Breast epithelium (tissue), 4 donors: ENCODE measurements at places on chromosomes 12 and 14.

- H3K27me3 ChIP-seq = no peaks in the 10 kb centered on the region
- no peak overlapping the region for H3K4me3 ChIP-seq
- no peak for DNase-seq
- no peaks in the 10 kb centered on the region for H3K4me1 ChIP-seq
These were observed 22.2 kb downstream of the UBE2N start for GRCh38 chr12:93419388-93420034.

DNA sequence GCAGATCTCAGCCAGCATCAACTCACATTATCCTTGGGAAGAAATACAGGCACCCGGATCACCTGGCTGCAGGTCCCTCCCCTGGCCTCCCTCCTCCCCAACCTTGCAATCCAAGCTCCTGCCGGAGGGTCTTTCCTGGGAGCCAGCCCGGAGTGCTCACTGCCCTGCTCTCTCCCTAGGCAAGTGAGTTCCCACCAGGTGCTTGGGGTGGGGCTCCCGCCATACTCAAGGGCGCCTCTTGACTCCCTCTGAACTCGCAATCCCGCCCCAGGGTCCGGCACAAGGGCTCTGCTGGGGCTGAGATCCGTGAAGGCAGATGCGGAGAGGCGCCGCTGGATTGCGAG, 1.2 kb upstream of the CEP170B start:
- peak overlapping the region; percentile 91 for H3K27ac ChIP-seq
- H3K36me3 ChIP-seq = no peaks in the 10 kb centered on the region
- H3K4me3 ChIP-seq = peak overlapping the region; percentile 75
- H3K4me1 ChIP-seq = peaks cover 3% of the 10 kb centered on the region
- H3K27me3 ChIP-seq = no peaks in the 10 kb centered on the region

DNA sequence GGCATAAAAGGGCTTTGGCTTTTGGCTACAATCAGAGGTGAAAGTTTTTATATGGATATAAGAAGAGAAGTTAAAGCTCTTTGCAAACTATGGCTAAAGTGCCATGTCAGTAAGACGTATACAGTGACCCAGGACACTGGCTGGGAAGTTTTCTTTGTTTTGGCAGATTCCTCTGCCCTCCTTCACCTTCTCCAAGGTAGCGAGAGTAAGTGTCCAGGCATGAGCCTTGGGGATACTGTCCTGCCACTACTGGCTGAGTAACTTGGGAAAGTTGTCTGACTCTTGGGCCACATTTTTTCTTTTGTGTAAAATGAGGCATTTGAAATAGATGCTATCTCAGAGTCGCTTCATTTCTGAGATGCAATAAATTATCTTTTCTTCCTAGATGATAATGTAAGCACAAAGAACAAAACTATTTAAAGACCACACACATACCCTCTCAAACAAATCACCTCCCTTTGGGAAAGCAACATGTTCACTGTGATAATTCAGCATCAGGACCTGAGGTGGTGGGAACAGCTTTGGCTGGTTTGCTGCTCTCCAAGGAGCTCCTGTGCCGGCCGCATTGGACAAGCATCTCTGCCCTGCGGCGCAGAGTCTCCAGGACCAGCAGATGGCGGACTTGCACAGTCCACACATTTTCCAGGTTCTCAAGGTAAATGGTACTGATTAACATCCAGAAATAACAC, 106.3 kb downstream of the PTCSC3 start:
- H3K4me1 ChIP-seq = no peaks in the 10 kb centered on the region
- H3K27me3 ChIP-seq = peaks cover 3% of the 10 kb centered on the region
- no peaks in the 10 kb centered on the region for H3K36me3 ChIP-seq
- H3K4me3 ChIP-seq = no peak overlapping the region
- H3K27ac ChIP-seq = no peak overlapping the region

- no peak overlapping the region for H3K4me3 ChIP-seq
- peak overlapping the region; percentile 2 for H3K27ac ChIP-seq
- H3K4me1 ChIP-seq = no peaks in the 10 kb centered on the region
These were observed 43.9 kb downstream of the HMGA2 start for GRCh38 chr12:65868133-65868705.

GRCh38 chr12:57735952-57736740, 2.4 kb downstream of the AGAP2 start:
- H3K27me3 ChIP-seq = peaks cover 41% of the 10 kb centered on the region
- H3K36me3 ChIP-seq = no peaks in the 10 kb centered on the region
- H3K27ac ChIP-seq = no peak overlapping the region

DNA sequence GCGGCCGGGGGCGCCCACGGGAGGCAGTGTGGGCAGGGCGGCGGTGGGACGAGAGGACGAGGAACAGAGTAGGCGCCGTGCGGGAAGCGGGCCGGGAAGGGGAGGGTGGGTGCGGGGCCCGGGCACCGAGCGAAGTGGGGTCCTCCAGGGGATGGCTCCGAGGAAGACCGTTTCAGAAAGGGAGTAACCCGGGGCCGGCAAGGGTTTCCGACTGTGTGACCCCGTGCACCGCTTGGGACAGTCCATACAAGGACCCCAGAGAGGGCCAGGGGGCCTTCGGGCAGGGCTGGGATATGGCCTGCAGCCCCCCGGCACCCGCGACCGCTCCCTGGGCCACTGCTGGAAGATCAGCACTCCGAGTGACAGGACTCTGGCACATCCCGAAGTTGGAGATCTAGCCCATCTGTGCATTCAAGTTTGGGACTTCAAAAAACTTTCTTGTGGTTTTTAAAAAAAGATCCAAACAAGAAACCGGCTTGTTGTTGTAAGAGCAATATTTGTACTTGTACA, 448 bp downstream of the TSPAN9 start:
- H3K27ac ChIP-seq = peak overlapping the region; percentile 92
- H3K27me3 ChIP-seq = no peaks in the 10 kb centered on the region
- no peaks in the 10 kb centered on the region for H3K4me1 ChIP-seq
- H3K4me3 ChIP-seq = peak overlapping the region; percentile 89
- peak; percentile 26 for DNase-seq

DNA sequence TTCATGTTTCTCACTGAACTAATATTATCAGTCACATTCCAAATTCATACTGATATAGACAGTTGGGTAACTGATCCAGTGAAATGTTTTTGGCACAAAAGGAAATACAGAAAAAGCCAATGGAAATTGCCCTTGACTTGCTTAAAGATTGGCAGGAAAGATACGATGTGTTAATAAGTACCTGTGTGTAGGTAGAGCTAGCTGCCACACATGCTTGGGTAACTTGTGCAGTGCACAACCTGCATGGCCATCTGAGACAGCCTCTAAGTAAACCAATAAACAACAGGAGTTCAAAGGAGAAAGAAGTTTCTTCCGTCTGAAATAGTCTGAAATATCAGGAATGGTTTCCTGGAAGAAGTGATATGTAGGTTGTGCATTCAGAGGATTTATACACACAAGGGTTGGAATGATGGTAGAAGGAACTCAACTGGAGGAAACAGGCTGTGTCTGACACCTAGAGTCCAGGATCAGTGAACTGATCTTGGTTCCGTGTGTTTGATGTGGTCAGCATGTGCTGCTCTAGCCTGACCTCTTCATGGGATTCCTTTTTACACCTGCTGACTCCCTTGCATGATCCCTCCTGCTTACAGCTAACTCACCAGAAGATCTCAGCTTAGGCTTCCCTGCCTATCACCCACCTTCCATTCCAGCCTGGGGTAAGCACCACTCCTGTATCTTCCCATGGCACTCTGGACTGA, 81.4 kb upstream of the KRR1 start:
- no peak overlapping the region for H3K27ac ChIP-seq
- H3K27me3 ChIP-seq = no peaks in the 10 kb centered on the region
- DNase-seq = no peak
- H3K4me1 ChIP-seq = no peaks in the 10 kb centered on the region

DNA sequence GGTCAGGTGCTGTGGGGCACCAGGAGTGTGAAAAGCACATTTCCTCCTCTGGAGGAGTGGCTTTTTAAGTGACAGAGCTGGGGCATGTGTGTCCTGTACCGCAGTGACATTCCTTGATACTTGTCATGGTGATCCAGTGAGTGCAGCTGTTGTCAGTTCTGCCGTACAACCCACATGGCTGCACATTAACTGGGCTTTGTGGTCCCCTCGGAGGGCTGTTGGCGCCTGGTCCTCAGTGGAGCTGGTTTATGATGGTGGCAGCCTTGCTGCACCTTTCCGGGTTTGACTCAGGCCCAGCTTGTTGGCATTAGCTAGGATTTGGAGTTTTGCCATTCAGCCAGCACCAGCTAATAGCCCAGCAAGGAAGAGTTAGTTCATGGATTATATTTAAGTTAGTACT, 77.0 kb downstream of the SLC25A47 start:
- H3K4me1 ChIP-seq = no peaks in the 10 kb centered on the region
- H3K27ac ChIP-seq = peak overlapping the region; percentile 25
- no peaks in the 10 kb centered on the region for H3K36me3 ChIP-seq
- H3K27me3 ChIP-seq = no peaks in the 10 kb centered on the region
- no peak for DNase-seq

DNA sequence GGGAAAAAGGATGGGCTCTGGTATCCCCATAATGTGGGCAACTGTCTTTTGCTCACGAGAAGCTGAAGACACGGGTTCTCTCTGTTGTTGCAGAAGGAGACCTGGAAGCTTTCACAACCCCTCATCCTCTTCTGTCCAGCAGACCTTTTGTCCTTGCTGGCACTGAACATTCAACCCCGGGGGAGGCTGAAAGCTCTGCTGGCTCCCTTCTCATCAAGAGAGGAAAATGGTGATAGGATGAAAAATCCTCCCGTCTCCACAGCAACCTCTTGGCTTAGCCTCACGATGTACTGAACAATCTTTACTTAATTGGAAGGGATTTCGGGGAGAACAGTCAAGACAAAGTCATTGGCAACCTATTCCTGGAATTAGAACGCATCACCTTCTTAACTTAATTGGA, 39.0 kb downstream of the ELK3 start:
- H3K4me3 ChIP-seq = no peak overlapping the region
- peak overlapping the region; percentile 95 for H3K27ac ChIP-seq
- H3K27me3 ChIP-seq = no peaks in the 10 kb centered on the region
- H3K36me3 ChIP-seq = no peaks in the 10 kb centered on the region

DNA sequence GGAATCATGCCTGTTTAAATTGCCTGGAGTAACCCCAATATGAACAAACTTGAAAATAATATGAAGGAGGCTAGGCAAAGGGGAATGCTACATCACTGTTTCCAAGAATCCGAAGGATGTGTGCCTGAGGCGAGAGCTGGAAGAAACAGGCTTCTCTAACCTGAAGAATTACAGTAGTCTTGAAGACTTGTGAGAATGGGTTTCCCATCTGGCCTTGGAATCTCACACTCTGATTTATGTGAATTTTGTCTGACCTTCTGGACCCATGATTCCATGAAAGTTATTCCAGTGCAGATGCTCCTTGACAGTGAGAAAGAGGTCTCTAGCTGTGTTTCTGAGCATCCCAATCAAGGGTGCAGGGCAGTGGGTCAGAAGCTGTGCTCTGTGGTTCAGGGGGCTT, 122.1 kb upstream of the PARP11 start:
- H3K4me1 ChIP-seq = no peaks in the 10 kb centered on the region
- H3K27ac ChIP-seq = no peak overlapping the region
- no peaks in the 10 kb centered on the region for H3K36me3 ChIP-seq

DNA sequence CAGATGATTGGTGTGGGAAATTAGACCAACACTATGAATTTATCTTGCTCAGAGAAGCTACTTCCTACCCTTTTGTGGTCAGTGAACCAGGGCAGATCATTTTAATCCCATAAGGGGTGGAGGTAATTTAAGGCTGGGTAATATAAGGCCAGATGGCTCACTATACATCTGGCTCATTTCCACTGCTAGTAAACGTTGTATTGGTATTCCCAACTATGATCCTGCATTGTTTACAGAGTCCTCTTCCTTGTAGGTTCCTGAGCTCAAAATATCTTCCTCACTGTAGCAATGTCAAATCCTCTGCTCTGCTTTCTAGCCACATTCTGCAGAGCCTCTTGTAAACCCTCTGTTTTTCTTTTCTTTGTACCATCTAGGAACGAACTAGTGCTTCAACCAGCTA, 93.0 kb upstream of the MGAT4C start:
- H3K27ac ChIP-seq = no peak overlapping the region
- no peaks in the 10 kb centered on the region for H3K36me3 ChIP-seq
- DNase-seq = no peak
- no peaks in the 10 kb centered on the region for H3K27me3 ChIP-seq
- no peak overlapping the region for H3K4me3 ChIP-seq
- no peaks in the 10 kb centered on the region for H3K4me1 ChIP-seq

DNA sequence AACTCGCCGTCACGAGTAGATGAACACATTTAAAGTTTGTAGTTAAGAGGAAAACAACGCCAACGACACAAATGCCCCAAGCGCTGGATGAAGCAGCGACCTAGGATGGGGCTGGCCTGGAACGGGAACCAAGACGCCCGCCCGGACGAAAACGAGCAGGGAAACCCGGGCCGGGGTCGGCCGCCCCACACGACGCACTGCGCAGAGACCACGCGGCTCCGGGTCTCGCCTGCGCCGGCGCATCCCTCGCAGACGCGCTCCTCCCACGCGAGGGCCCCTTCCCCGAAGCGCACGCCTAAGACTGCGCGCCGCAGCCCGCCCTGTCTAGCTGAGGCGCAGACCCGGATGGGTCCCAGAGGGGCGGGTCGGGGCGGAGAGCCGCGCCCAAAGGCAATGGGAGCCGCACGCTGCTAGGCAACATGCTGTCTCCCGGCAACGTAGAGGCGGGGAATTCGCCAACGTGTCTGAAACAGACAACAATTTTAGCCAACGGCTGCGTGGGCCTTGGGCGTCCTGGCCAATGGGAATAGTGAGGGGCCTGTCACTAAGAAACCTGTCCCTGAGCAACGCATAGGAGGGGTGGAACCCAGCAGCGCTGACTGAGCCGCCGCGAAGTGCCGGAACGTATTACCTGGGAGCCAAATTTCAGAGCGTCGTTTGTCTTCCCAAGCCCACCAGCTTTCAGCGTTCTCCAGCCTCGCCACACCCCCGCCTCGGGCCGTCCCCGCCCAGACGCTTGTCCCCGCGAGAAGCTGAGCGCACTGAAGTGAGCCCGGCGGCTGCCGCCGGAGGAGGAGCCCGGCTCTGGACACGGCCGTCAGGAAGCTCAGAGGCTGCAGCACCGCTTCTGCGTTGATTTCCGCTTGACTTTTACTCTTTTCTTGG, 21.0 kb upstream of the CHFR start:
- H3K4me1 ChIP-seq = no peaks in the 10 kb centered on the region
- peak; percentile 97 for DNase-seq
- H3K36me3 ChIP-seq = no peaks in the 10 kb centered on the region

DNA sequence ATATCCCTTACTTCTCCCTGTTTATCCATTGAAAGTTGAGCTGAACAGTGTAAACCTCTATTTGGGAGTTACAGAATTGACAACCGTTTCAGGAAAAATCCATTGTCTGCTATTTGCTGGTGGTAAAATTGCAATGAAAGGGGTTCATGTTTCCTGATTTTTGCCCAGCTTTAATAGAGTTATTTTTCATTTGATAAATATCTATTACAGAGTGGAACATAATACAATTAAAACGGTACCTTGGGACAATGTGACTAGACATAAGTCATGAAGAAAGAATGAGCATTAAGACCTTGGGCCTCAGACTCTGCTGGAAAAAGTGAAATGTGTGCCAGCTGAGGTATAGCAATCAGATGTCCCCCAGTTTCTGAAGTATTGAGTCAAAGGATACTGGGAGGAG, 13.1 kb downstream of the PTPRR start:
- no peak overlapping the region for H3K4me3 ChIP-seq
- no peaks in the 10 kb centered on the region for H3K4me1 ChIP-seq
- H3K27me3 ChIP-seq = no peaks in the 10 kb centered on the region

GRCh38 chr12:116421785-116422538, 137.2 kb upstream of the MAP1LC3B2 start:
- DNase-seq = no peak
- no peak overlapping the region for H3K27ac ChIP-seq
- no peaks in the 10 kb centered on the region for H3K27me3 ChIP-seq
- H3K36me3 ChIP-seq = no peaks in the 10 kb centered on the region

- DNase-seq = no peak
- H3K4me3 ChIP-seq = no peak overlapping the region
- H3K27ac ChIP-seq = no peak overlapping the region
- no peaks in the 10 kb centered on the region for H3K36me3 ChIP-seq
These were observed 63.9 kb downstream of the BICD1 start for GRCh38 chr12:32170437-32170998.

- no peak overlapping the region for H3K4me3 ChIP-seq
- no peaks in the 10 kb centered on the region for H3K4me1 ChIP-seq
- DNase-seq = no peak
- H3K36me3 ChIP-seq = no peaks in the 10 kb centered on the region
- peak overlapping the region; percentile 8 for H3K27ac ChIP-seq
These were observed 31.0 kb downstream of the SIX1 start for GRCh38 chr14:60618241-60618640.
